ENCODE measurements at places on chromosomes 7 and 10.

DNA sequence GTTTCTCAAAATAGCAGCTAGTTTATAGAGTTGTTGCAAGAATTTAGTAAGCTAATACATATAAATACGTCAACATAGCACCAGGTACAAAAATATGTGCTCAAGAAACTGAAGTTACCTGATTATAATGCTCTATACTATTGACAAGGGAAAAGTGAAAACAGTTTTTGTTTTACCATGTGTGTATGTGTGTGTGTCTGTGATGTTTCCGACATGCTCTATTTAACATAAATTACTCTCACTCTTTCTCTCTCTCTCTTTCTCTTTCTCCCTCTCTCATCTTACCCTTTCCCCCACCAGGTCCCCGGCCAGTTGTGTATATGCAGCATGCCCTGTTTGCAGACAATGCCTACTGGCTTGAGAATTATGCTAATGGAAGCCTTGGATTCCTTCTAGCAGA, 4.3 kb downstream of the LIPN start:
- DNase-seq = no peak

DNA sequence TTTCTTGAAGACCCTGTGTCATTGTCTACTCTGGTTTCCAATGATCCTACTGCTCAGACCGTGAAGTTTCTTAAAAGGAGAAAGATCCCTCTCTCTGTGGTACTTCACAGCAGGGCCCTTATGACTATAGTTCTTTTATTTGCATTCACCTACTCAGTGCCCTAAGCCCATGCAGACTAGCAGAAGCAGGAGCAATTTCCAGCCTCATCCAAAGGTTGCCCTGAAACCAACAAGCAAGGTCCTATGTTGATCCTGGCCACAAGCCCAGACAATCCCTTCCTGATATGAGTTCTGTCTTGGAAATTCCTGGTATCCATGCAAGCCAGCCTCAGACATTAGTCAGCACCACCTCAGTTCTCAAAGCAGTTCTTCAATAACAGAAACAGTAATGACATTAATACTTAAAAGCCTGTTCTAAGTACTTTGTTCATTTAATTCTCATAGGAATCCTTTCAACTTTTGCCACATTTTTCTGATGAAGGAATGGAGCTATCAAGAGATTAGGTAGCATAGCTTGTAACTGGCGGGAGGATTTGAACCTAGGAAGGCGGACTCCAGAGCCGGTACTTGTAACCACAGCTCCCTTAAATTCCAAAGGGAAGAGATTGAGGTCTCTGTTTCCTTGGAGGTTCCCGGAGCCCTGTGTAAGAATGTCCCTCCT, 58.1 kb upstream of the ST8SIA6 start:
- no peak for DNase-seq

GRCh38 chr10:118835682-118836326, 81.0 kb upstream of the CACUL1 start:
- no peak for DNase-seq

GRCh38 chr10:123962756-123963530, 71.3 kb upstream of the CPXM2 start:
- DNase-seq = no peak

GRCh38 chr7:131546583-131547141, 9.8 kb downstream of the PODXL start:
- peak; percentile 36 for DNase-seq

- DNase-seq = no peak
These were observed 176.1 kb downstream of the CHN2 start for GRCh38 chr7:29370531-29371314.

GRCh38 chr10:132377326-132377725, 19.7 kb upstream of the PWWP2B start:
- DNase-seq = no peak

DNA sequence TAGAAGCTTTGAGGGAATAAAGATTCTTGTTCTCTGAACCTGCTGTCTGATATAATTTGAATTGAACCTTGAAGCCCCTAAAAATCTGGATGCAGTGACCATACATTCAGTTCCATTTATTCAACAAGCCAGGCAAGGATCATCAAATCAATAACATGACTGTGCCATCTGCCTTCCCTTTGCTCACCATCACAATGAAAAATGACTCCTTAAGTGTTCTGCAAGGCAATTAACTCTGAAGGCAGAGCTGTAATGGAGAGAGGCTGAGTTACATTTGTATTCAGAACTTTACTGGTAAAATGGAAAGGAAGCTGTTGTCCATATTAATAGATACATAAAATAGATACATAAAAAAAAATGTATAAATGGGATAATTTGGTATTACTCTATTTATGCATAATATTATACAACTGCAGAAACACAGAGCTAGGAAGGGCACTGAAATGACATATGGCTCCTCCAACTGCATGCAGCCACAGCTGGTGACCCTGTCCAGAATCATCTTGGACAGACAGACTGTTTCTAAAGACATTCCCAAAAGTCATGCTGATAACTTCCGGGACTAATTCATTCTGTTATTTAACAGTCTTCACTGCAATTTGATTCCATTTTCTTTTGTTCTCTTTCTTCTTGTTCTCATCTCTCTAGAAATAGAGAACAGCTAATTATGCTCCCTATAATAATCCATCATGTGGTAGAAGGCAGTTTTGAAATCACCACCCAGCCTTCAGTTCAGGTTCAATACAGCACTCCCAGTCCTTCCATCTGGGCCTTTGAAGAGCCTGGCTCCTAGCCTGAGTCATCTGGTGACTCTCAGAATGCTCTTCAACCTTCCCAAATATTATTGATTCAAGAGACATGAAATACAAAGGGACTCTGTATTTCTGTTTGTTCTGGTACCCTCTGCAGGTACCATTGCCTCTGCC, 412.6 kb downstream of the GFRA1 start:
- DNase-seq = no peak

GRCh38 chr7:15557186-15557585, 4.6 kb downstream of the AGMO start:
- DNase-seq = no peak

DNA sequence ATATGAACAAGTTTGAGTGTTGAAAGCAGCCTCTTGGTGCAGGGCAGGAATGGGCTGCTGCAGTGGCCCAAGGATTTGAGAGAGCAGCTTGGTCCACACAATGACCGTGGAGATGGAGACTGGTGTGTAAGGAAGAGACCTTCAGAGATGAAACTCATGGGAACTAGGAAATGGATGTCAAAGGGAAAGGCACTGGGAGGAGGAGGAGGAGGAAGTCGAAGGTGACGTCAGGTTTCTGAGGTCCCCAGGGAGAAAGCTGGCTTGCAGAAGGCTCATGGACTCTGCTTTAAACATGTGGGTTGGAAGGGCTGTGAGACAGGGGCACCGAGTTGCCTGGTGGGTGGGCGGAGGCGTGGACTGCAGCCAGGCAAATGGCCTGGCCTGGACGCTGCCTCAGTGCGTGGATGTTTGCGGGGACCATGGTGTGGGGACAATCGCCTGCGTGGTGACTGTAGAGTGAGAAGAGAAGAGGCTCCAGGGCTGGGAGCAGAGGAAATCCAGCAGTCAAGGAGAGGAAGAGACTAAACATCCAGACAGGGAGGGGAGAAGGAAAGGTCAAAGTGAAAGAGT, 14.6 kb downstream of the C10orf71 start:
- no peak for DNase-seq

- DNase-seq = peak; percentile 16
These were observed 140.7 kb downstream of the SND1 start for GRCh38 chr7:127792528-127793342.

GRCh38 chr7:70614237-70615045, 517.5 kb upstream of the GALNT17 start:
- DNase-seq = no peak

GRCh38 chr10:18134921-18135320, 5.3 kb upstream of the CACNB2 start:
- no peak for DNase-seq

DNA sequence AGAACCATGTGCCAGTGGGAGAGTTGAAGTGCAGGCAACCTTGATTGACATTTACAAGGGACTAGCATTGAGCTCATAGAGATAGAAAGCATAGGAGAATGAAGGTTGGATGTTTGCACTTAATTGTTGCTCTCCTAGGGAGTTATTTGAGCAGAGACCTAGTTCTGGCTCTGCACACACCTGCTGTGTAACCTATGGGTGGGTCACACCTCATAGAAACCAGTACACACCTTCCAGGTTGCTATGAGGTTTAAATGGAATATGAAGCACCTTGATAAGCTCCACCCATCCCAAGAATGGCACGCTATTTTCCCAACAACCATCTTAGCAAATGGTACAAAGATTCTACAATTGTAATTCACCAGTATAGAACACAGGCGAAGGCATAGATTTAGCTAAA, 86.2 kb upstream of the AOAH start:
- DNase-seq = no peak

GRCh38 chr7:155896531-155897263, 84.4 kb upstream of the SHH start:
- DNase-seq = no peak

DNA sequence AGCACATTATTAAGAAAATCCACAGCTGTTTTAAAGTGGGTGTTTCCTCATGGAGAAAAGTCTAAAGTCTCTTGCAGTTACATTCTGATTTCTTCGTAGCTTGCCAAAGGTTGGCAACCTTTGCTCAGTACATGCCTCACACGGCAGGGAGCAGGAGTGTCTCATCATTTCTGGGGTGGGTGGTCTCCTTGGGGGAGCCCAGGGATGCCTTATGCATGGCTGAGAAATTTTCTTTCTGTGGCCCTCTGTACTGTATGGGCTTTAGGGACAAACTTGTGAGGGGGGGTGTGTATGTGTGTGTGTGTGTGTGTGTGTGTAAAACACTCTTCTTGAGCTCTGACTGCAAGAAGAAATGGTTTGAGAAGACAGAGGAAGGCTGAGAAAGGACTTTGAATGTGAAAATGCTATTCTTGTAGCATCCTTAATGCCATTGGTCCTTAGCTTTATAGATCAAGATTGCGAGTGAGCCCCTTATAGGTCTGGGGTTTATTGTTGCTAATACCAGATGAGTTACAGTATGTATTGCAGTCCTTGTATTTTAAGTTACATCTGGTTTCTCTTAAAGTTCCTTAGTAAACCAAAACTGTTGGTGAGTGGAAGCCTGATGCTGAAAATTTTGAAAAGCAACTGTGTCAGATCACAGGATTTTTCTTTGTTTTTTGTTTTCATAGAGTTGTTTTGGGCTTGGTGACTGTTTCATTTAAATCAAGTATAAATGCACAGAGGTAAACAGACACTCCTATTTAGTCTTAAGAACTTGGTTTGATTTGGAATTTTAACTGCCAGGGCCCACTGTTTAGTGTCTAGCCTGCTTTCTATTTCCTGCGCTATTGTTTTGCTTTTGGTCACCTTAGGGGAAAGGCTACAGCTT, 242.0 kb downstream of the BICC1 start:
- no peak for DNase-seq

DNA sequence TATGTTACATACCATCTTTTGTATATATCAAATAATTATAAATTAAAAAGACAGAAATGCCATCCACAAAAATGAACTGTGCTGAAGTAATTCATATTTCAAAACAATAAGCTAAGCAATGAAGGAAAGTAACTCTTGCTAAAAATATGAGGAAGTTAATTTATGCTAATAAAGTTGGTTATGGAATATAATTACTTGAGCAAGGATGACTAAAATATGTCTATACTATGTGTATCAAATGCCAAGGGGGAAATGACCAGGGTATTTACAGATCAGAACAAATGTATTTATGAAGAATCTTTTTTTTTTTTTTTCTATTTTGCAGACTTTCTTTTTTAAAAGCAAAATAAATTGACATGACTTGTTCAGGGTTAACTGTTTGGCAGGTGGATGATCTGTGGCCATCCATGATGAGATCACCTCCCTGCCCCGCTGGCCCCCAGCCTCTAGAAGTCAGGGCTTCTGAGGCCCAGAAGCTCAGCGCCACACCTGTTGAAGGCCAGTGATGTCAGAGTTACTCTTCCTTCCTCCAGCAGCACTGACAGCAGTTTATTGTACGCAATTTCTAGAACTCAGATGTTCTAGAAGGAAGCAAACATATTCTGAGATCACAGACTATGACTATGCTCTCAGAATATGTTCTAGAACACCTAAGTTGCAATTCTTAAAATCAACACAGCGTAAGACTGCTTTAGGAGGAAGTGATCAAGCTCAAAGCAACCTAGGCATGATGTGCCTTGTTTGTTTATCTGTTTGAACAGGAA, 196.1 kb upstream of the KLF14 start:
- no peak for DNase-seq

- DNase-seq = no peak
These were observed 506.5 kb downstream of the TCERG1L start for GRCh38 chr10:130804778-130805634.

GRCh38 chr7:3063016-3063753, 19.5 kb upstream of the CARD11 start:
- peak; percentile 86 for DNase-seq

DNA sequence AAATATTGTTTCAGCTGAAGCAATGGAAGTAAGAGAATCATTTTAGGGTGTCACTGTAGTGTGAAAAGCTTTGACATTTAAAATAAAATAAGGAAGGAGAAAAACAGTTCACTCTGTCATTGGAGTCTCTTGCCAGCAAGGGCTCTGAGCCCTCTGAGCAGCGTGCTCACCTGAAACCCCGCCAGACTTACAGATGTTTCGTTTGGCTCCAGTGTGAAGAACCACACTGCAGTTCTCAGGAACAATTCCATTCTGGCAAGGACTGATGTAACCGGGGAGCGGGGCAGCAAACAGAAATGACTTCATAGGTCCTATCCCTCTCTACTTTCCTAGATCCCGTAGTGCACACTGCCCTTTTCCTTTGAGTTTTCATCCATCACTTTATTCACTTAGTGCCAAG, 164.3 kb downstream of the CELF2 start:
- no peak for DNase-seq

All from activated naive CD4-positive, alpha-beta T cell treated with Interleukin-2 at 50 U/mL for 16 hours (primary cell).